ENCODE measurements at places on chromosomes 12 and 14.

DNA sequence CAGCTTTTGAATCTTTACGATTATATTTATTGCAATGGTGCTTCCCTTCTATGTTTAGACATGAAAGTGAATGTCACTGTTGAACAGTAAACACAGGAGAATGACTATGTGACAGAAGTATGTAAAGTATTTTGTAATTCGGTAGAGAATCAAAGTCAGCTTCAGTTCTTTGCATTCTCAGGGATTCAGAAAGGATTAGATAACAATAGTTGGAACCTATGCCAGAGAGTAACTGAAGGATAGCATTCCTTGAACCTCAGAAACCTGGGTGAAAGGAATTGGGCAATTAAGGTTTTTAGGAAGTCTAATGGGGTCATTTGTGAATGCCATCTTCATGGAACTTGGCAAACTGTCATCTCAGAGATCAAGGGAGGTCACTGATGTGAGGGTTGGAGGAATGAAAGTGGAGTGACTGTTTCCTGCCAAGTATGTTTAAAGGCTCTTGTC is 305.3 kb upstream of the DDHD1 start:
- no peak for DNase-seq

DNA sequence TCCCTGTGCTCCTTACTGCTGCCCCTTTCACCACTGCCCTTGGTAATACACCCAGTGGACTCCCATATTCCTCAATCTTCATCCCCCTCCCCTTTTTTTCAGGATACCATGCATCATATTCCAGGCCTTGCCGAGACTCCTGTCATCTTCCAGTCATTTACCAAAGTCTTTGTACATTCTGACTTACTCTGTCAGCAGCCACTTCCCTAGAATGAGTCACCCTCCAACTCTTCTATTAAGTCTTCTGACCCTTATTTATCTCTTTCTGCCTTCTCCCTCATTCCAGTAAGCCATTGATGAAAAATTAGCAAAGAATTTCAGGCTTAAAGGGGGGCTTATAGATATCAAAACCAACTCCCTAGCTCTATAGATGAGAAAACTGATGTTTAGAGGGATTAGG is 128.0 kb downstream of the STXBP6 start:
- no peak for DNase-seq

GRCh38 chr14:50791201-50791600 is 39.8 kb downstream of the NIN start:
- no peak for DNase-seq

- DNase-seq: no peak
Observed at GRCh38 chr12:101969-102878, 35.7 kb downstream of the IQSEC3 start.

DNA sequence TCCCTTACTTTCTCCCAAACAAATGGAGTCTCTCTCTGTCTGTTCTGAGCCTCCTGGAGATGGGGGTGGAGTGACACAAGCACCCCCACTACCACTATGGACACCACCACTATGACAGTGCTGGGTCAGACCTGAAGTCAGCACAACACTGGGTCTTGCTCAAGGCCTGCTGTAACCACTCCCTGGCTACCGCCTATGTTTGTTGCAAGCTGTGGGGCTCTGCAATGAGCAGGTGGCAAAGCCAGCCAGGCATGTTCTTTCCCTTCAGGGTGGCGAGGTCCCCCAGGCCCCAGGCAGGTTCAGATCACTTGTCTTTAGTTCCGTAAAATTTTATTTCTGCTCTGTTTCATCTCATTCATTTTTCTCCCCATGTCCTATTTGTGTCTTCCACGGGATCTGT is 349.8 kb downstream of the TMEM121 start:
- no peak for DNase-seq

GRCh38 chr12:44286336-44286735 is 450.5 kb downstream of the TMEM117 start:
- no peak for DNase-seq

GRCh38 chr12:8011331-8011730 is 21.2 kb upstream of the FOXJ2 start:
- no peak for DNase-seq

DNA sequence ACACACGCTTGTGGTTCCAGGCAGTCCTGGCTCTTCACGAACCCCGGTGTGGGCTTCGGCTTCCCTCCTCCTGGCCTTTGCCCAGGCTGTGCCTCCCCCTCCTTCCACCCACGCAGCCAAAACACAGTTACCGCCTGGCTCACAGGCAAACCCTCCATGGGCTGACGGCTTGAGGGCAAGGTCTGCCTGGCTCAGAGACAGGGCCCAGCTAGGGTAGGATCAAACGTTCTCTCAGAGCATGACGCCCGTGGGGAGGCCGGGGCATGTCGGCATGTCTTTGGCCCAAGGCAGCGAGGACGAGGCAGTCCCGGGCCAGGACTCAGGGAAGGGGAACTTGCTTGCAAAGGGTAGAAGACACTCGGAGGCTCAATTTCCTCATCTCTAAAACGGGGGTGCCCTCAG is 2.1 kb downstream of the SLC25A47 start:
- DNase-seq: no peak

- no peak for DNase-seq
Observed at GRCh38 chr14:76311079-76311758, 64.7 kb upstream of the ESRRB start.

DNA sequence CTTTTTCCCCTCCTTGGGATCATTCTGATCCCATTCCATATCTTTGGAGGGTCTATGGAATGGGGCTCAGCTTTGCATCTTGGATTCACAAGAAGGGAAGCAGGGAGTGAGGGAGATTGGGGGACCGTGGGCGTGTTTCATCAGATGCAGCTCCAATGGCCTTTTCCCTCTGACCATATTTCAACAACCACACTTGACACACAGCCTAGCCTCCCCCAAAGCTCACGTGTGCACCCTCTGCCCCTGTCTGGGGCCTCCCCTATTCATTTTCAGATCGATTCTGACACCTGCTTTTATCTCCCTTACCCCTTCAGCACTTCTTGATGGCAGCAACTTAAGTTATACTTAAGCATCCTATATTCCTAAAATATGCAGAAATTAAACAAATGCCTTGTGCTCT is 126.6 kb downstream of the CHST11 start:
- DNase-seq: no peak

GRCh38 chr12:107138990-107139389 is 45.6 kb upstream of the CRY1 start:
- DNase-seq: no peak

DNA sequence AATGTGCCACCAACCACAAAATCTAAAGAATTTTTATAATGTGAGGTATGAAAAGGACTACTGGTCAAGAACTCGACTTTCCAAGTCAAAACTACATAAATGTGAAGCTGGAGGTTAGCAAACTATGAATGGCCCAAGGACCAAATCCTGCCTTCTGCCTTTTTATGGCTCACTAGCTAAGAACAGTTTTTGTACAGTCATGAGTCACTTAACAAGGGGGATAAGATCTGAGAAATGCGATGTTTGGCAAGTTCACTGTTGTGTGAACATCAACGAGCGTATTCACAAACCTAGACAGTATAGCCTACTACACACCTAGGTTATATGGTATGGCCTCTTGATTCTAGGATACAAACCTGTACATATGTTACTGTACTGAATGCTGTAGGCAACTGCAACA is 28.2 kb downstream of the FERMT2 start:
- DNase-seq: no peak

DNA sequence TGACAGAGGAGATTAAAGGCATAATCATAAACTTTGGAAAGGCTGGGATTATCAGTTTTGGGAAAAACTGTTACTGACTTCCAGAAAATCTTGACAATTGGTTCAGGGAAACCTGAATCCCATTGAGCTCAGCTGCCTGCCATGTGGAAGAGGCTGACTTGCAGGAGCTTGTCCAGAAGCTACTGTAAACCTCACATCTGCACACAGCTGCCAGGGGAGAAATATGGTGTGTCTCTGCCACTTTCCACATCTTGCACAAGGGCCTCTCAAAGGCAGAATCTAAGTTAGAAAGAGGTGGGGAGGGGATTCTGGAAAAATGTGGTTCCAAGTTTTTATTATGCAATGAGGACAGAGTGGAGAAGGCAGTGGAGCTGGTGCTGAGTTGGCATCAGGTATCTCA is 8.7 kb upstream of the BHLHE41 start:
- no peak for DNase-seq

GRCh38 chr12:19302100-19302640 is 137.1 kb upstream of the AEBP2 start:
- DNase-seq: no peak

DNA sequence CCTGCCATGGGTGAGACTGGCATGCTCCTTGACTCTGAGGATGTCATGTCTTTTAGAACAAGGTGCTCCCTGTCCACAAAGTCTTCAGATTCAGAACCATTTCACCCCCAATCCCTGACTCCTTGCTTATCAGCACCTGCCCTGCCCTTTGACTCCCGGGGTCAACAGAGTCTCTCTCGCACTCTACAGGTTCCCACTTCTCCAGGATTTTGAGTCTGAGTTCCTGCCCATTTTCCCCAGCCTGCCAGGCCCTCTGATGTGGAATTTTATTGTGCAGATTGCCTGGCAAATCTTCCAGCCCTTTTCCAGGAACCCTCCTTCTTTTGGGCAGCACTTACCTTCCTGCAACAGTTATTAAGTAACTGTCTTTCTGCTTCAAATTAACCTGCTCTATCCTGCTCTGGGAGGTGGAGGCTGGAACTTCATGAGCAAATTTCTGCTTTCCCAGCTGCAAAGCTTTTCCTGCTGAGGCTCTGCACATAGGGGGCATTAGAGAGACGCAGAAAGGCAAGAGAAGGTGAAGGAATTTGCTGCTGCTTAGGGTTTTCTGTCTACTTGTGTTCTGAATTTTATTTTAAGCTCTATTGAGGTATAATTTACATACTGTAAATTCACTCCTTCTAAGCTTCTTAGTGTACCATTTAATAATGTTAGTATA is 259.1 kb downstream of the PCNX1 start:
- no peak for DNase-seq

DNA sequence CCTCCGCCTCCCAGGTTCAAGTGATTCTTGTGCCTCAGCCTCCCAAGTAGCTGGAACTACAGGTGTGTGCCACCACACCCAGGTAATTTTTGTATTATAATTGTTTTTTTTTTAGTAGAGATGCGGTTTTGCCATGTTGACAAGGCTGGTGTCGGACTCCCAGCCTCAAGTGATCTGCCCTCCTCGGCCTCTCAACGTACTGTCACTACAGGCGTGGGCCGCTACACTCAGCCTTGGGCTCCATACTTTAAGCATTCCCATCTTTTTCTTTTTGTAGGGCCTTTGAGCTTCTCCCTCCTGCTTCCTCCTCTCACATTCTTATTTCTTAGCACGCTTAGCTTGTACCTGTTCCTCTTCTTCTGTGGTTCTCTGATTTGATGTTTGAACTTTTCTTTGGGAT is 62.8 kb downstream of the SERPINA3 start:
- DNase-seq: no peak
